ENCODE measurements at places on chromosomes 13 and 19.

DNA sequence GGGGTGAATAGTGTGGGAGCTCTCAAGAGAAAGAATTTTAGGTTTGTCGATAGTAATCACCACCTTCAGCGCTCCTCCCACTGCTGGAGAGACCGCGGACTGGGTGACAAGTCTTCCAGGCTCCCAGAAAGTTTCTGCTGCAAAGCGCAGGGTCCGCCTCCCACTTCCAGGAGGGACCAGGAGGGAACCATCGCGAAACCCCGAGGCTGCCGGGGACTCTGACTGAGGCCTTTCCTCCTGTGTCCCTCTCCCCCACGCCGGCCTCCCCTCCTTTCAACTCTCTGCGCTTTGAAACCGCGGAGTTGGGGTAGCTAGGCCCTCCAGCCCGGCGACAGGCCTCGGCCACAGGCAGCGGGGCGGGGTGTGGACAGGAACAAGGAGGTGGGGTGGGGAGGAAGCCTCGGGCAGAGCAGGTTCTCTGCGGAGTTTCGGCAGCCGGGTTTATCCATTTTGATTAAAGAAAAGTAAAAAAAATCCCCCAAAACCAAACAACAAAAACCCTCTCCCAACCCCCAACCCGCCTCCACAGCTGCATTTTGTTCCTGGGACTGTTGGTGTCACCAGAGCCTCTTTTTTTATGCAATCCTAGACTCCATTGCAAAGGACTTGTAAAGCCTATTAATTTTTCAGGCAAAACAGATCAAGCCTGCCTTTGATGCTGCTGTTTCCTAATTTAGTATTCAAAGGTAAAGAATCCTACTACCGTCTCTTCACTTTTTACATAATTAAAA, 157.2 kb downstream of the TM9SF2 start:
- peak; percentile 79 for DNase-seq

GRCh38 chr19:30649934-30650614, 277.9 kb downstream of the ZNF536 start:
- peak; percentile 64 for DNase-seq

- peak; percentile 42 for DNase-seq
Observed at GRCh38 chr13:101447852-101448251, 4.6 kb upstream of the ITGBL1 start.

GRCh38 chr13:25001476-25002206, 94.3 kb upstream of the PABPC3 start:
- DNase-seq, result peak; percentile 12

DNA sequence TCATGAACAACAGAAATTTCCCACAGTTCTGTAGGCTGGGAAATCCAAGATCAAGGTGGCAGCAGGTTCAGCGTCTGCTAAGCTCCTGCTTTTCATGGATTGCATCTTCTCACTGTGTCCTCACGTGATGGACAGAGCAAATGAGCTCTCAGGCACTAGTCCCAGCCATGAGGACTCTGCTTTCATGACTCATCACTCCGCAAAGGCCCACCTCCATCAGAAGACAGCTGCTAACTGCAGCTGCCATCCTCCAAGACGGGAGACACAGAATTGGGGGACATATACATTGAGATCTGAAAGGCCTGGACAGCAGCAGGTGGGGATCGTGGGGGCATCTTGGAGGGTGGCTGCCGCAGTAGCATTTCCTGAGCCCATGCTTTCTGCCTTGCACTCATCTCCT, 44.4 kb upstream of the SPATA13 start:
- DNase-seq, result no peak

DNA sequence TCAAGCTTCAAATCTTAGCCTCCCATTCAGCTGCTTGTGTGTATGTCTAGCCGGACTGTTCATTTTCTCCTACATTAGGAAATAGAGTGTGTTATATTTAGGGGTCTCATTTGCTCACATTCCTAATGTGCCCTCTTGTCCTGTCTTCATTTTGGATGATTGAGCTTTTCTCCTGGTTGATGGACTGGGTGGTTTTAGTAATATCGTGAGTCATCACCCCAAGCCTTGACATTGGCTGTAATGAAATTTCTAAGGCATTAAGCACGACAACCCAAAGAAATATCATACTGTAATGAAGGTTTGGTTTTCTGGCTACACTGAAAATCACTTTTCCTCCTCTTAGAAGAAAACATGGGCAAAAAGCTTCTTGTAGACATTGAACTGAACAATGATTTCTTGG, 110.7 kb upstream of the WASF3 start:
- no peak for DNase-seq

DNA sequence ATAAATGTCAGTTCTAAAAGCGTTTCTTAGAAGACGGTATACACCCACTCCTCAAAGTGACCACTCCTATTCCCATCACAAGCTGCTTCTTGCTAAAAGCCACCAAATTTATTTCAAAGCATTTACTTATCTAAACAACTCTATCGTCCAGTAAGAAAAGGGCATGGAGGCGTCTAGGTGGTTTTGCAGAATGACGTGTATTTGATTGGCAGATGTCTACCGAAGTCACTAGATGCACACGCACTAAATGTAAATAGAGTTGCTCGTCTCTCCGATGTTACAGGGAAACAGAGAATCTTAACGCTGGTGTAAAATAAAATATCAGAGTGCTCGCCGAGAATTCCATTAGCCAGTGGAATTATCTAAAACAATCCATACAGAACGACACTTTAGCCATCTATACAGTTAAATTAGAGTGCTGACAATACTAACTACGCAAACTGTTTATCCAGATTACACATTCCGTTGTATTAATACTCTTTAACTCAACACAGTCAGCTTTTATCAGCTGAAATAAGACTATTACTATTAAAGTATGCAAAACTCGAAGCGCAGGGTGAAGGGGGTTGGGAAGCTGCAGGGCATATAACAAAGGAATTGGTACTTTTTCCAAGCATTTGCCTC, 1.9 kb downstream of the KLF12 start:
- no peak for DNase-seq

- no peak for DNase-seq
Observed at GRCh38 chr13:54234607-54235006, 1206.0 kb downstream of the OLFM4 start.

DNA sequence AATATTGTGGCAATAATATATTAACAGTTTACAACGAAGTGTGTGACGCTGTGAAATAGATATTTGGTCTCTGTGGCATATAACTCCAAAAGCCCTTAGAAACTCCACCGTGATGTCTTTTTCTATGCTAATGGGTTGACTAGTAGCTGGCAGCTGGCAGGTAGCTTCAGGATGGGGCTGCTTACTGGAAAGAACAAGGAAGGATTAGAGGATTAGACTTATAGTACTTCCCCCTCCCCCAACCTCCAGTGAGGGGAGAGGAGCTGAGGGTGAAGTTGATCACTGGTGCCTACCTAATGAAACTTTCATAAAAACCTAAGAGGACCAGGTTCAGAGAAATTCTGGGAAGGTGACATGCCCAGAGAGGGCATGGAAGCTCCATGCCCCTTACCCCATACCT, 9.8 kb downstream of the ZNF229 start:
- DNase-seq, result no peak

- peak; percentile 47 for DNase-seq
Observed at GRCh38 chr13:84413016-84413415, 530.7 kb upstream of the SLITRK1 start.

DNA sequence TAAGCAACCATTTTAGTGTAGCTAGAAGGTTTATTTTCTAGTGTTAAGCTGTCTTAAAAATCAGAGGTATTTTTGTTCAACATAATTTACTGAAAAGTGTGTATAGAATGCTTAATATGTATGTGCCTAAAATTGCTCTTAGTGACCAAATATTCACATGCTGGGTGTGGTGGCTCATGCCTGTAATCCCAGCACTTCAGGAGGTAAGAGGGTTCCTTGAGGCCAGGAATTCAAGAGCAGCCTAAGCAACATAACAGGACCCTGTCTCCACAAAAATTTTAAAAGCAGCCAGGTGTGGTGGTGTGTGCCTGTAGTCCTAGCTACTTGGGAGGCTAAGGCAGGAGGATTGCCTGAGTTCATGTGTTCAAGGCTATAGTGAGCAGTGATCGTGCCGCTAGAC, 120.9 kb upstream of the FRY start:
- DNase-seq, result no peak

GRCh38 chr13:45696610-45697226, 5.4 kb upstream of the CBY2 start:
- no peak for DNase-seq

DNA sequence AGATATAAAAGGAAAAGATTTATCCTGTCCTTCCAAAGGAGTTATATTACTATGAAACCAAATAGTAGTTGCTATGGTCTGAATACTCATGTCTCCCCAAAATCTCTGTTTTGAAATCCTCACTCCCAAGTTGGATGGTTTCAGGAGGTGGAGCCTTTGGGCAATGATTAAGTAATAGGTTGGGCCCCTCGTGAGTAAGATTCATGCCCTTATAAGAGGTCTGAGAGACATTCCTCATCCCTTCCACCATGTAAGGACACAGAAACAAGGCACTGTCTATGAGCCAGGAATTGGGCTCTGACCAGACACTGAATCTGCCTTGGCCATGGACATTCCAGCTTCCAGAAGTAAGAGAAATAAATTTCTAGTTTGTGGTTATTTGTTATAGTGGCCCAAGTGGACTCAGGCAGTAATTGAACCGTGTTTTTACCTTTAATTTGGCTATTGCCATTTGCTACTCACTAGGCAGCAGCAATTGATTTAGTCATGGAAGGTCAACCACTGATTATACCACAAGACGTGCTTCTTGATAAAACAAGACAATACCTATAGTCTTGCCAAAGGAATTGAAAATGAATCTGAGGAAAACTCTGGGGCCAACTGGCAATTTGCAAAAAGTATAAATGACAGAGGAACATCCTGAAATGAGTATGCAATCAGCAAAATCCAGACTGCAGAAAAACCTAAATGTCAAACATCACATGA, 717.4 kb upstream of the SPRY2 start:
- DNase-seq, result no peak

DNA sequence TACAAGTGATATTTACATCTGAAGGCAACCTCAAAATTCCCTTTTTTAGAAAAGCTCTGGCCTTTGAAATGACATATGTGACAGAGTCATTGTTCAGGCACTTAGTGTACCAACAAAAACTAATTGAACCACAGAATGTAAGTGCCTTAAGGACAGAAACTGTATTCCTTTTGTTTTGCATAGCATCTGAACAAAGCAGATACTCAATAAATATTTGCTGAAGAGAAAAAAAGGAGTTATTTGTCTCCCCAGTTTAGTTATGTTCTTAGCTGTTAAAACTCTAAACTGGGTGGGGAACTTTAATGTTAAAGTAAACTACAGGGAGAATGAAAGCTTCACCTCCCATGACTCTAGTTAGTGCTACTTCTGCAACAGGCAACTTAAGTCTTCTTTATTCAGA, 56.8 kb upstream of the KLF5 start:
- DNase-seq, result no peak

DNA sequence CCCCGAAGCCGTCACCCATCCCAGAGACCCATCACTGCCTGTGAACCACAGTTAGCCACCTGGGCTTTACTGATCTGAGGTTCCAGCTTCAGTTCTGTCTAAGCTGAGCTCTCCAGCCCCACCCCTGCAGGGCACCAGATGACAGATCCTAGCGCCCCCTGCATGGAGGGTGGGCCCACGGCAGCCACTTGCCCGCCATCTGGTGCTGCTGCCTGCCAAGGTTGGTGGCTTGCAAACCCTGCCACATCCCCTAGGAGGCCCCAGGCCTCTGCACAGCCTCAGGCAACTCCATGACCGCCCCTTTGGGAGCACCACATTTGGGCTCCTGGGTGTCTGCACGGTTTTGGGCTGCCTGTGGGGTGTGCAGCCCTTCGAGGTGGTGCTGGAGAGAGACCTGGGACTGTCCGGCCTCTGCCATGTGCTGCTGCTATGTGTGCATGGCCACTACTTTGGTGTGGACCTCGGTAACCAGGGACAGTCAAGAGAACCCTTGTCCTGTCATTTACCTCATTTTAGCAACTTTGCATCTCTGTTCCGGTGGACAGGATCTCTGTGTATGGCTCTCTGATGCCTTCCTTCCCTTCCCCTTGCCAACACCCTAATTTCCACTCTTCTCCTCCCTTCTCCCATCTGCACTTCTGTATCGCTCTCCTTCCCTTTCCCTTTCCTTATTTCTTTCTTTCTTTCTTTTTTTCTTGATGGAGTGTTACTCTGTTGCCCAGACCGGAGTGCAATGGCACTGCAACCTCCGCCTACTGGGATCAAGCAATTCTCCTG, 17.4 kb upstream of the SDHAF1 start:
- DNase-seq, result no peak

DNA sequence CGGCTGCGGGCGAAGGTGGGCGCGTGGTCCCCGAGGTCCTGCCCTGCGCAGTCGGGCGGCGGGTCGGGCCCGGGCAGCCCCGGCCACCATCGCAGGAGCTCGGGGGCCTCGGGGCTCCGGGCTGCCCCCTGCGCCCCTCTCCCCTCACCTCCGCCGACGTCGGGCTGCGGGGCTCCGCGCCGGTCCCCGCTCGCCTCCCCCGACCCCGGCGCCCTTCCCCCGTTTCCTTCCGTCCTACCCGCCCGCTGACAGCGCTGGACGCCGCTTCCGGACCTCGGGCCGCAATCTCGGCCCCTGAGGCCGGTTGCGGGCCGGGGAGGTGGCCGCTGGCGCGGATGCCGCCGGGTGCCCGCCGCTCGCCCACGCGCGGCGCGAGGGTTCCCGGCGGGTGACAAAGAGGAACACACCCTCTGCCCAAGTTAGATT, 720 bp downstream of the FARP1 start:
- no peak for DNase-seq

DNA sequence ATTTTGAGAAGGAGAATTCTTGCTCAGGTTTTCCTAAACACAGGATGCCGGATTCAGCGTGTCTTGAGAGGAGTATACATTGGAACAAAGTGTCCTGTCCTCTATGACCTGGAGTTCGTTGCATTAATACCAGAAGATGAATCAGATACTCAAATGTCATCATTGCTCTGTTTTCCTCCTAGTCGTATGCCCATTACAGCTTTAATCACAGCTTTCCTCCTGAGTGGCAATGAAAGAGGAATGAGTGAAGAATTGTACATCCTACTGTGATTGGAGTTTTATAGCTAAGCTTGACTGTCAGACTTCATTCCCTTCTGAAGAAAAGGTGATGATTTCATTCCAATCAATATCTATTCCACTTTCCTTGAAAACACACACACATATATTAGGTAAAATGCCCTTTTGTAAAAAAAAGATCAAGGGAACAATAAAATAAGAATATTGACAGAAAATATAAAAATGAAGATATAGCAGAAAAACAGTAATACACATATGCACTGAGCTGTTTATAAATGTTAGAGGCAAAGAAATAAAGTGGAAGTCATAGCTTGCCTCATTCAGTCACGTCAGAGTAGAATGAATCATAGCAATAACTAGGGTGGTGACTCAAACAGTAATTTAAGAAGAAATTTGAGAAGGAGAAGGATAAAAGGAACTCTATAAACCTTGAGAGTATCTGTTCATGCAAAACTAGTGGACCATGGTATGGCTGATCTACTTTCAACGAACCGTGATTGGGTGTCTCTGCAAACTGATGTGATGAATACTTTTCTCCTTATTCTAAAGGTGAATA, 501.5 kb downstream of the SUCLA2 start:
- peak; percentile 86 for DNase-seq

Measured in fibroblast of skin of back (primary cell).